ENCODE measurements at places on chromosomes 2 and 18.

- no peak for DNase-seq
Observed at GRCh38 chr2:235619544-235619943, 125.7 kb downstream of the AGAP1 start.

GRCh38 chr2:8566774-8567468 is 114.9 kb upstream of the ID2 start:
- no peak for DNase-seq

- no peak for DNase-seq
Observed at GRCh38 chr18:44521668-44522022, 159.0 kb upstream of the SETBP1 start.

- DNase-seq = no peak
Observed at GRCh38 chr18:4035521-4035920, 419.6 kb downstream of the DLGAP1 start.

GRCh38 chr18:9120796-9121195 is 15.8 kb upstream of the ANKRD12 start:
- DNase-seq = no peak

- DNase-seq = no peak
Observed at GRCh38 chr2:127576433-127577207, 41.1 kb downstream of the MYO7B start.

DNA sequence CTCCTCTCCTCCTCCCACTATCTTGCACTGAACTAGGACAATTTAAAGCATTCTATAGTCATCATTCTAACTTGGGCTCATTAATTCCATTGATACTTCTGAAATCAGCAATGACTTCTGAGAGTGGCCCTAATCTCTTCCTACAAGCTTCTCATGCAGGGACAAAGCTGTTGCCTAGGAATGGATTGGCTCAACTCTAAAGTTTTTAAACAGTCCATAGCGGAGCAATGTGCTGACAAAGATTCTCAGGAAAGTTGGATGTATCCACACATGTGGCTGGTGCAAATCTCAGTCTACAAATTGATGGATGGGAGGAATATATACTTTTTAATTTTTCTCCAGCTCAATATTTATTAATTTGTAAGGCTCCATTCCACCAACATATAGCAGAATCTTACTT is 388.9 kb downstream of the SETBP1 start:
- no peak for DNase-seq

DNA sequence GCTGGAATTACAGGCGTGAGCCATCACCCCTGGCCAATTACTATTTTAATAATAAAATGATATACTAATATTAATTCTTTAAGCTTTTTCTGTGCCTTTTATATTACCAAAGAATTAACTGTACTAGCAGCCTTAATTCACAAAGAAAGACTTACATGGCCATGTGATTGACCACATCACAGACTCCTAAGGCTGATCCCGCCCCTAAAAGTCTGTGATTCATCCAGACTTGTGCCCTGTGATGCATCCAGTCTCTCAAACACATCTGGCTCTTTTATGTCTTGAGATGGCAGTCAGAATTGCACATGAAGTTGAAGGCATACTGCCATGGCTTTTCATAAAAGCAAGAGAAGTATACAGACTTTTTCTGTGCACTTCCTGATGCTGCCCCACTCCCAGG is 91.7 kb downstream of the DTNA start:
- DNase-seq = no peak

- DNase-seq = no peak
Observed at GRCh38 chr2:30155202-30155601, 8.4 kb downstream of the YPEL5 start.

DNA sequence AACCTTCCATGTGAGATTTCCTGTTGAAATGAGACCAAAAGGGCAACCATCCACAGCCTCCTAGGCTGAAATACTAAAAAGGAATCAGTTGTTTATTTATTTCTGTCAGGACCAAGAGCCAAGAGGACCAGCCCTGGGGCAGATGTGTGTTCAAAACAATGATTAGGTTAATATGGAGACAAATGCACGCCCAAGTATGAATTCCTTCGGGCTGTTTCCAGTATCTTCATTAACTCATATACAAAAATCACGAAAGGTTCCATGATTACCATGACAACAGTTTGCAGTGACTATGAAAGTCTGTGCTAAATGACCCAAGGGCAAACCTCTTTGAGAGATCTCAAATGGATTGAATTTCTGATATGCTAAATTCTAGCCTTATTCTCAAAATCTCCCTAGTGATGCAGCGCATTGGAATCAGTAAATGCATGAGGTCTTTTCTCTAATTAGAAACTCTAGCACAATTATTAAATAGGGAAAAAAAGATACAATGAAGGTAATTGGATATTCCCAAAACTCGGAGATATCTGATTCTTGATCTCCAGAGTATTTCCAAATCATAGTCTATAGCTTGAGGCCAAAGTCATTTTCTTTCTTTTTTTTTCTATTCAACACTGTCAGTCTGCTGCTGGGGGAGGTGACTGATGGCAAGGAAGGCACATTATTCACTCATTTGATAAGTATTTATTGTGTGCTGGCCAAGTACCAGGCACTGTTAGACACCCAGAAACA is 35.6 kb downstream of the VIT start:
- DNase-seq = no peak

Measured in progenitor cell of endocrine pancreas (in vitro differentiated cells).